GM13977 (cell line): ENCODE measurements at places on chromosomes 12 and 14.

DNA sequence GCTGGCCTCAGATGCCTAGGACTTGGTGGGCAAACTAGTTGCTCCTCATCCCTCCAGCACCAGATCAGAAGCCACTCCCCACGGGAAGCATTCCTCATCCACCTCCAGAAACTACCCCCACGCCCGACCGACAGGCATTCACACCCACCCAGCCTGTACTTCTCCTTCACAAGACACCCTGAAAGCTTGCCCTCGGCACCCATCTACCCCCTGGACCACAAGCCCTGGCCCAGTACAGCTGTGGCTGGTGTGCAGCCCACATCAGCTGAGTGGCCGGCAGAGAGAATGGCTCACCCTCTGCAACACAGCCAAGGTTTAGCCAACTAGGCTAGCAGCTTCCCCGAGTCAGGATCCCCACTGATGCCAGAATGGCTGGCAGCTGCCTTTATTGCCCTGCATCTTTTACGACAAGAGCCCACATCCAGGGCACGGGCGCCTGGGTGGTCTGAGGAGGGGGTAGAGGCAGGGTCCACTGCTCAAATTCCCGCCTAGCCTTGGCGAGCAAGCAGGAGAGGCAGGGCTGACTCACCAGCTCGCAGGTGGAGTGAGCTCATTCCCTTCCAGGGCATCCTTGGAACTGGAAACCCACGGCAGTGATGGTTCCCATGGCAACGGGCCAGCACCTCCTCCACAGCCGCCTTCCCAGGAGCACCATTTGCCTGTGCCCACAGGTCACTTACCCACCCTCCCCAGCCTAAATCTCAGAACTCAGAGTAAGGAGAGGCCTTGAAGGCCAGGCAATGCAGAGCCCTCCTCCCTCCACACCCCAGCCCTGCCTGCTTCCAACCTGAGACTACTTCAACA, 17.1 kb downstream of the ACTN1 start:
- DNase-seq: no peak

- DNase-seq: no peak
Measured at GRCh38 chr12:2295941-2296461, 243.2 kb downstream of the CACNA1C start.

- DNase-seq: no peak
Measured at GRCh38 chr14:59343585-59343984, 121.6 kb downstream of the GPR135 start.

DNA sequence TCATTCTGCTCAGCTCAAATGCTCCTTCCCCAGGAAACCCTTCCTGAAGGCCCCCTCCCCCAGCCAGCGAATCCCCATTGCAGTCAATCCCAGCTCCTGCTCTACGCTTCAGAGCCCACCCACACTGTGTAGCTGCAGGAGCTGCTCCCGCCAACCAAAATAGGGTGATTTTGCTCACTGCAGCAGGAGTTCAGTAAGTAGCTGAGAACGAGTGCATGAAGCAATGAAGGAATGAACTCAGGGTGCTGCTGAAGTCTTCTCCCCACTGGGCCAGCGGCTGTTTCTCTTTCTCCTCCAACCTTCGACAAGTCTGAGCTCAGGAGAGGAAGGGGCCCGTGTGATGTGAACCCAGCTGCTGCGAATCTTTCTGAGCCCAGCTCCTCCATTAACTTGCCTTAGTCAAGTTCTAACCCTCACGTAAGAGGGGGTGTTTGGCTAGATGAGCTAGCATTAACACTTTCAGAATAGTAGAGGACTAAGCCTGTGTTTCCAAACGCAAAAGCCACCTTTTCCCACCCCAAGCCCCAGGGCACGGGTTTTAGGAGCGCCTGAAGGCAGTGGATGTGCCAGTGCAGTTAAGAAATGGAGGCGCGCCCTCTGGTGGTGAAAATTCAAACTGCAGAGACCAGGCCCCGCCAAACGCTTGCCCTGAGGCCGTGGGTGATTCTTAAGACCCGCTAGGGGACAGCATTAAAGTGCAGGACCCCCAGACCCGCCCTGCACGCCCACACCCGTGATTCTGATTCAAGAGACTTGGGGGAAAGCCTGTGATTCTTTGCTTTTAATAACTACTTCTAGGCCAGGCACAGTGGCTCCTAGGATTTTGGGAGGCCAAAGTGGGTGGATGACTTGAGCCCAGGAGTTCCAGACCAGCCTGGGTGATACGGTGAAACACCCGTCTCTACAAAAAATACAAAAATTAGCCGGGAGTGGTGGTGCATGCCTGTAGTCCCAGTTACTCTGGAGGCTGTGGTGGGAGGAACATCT, 11.9 kb upstream of the SERPINA4 start:
- peak; percentile 68 for DNase-seq

- DNase-seq: no peak
Measured at GRCh38 chr14:23174296-23175184, 8.9 kb downstream of the SLC7A8 start.
